ENCODE measurements at places on chromosomes 4 and X. TPM values are rescaled to one million over a fixed set of nuclear protein-coding genes. Genes with fewer than 3 reads are reported as not detected.

DNA sequence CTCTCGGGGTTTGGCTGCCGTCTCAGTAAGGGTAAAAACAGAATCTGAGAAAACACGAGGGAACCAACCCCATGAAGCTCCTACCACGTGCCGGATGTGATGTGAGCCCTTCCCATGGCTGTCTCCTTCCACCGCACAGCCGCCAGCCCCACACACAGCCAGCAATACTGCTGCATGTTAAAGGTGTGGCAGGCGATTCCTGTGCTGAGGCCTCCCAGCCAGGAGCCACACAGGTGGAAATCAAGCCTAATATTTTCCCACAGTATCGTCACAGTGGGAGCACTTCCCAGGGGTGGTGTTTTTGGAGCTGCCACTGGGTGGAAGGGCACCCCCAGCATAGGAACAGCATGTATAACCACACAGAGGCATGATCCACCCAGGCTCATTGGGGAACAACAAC is 77.5 kb downstream of the SLC2A9 start:
- no peak for DNase-seq

GRCh38 chr4:139642364-139642763 is 23.3 kb upstream of the MGST2 start:
- DNase-seq = no peak

The FAM3A gene
- 89.0 TPM for total RNA-seq

The TBC1D1 gene
- 90.9 TPM for total RNA-seq

GRCh38 chr4:126916626-126917140 is 716.1 kb upstream of the INTU start:
- no peak for DNase-seq

- no peak for DNase-seq
These were observed 854.5 kb upstream of the EPHA5 start for GRCh38 chr4:66524781-66525180.

The GLRB gene
- not detected for total RNA-seq

The XPNPEP2 gene
- not detected for total RNA-seq

The CTAG2 gene
- total RNA-seq = not detected

The RENBP gene
- total RNA-seq = 0.08 TPM

The HPGDS gene
- total RNA-seq = not detected

GRCh38 chr4:81562093-81562492 is 90.4 kb upstream of the RASGEF1B start:
- no peak for DNase-seq

The TDO2 gene
- 0.64 TPM for total RNA-seq

The UTP3 gene
- 19.2 TPM for total RNA-seq

GRCh38 chrX:14505648-14506047 is 23.7 kb upstream of the GLRA2 start:
- DNase-seq = no peak

DNA sequence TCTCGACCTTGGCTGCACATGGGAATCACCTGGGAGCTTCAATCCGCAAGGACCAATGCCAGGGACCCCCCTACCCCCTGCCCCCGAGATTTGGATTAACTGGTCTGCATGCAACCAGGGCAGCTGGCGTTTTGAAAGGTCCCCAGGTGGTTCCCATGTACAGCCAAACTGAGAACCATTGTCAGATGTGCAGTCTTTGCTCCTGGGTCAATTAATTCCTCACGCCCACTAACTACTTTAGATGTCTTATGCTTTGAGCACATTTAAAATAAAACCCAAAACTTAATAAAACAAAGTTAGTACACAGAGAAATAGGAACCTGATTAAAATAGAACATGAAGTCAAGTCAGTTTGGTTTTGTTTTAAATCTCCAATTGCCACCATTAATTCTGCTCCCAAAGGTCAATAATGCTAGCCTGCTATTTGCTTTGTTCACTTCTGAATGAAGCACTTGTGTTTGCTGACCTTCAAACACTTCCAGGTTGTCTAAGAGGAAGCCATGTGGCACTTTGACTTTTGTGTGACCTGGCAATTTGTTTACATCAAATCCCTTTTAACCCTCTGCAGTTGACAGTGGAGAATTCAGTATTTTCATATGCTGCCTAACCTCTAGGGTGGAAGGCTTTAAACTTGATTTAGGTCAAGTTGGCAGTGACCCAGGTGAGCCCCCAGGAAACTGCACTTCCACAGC is 27.2 kb upstream of the TMSB4X start:
- peak; percentile 28 for DNase-seq

The SPATA4 gene
- not detected for total RNA-seq

The UNC5C gene
- not detected for total RNA-seq

DNA sequence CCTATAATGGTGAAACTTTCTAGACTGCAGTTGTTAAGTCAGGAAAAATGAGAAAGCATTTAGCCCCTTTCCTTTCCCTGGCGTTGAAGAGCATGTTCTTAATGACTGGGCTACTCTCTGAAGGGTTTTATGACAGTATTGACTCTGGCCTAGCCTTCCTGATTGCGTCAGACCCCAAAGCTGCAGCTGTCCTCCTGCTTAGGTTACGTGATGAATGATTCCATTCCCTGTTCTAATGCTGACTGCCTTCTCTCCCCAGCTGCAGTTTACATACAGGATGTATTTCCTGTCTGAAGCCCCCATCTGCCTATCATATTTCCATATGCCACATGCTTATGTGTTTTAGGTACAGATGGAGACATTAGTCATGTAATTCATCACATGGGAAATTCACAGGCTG is 105.8 kb upstream of the EGFL6 start:
- DNase-seq = no peak

The GSX2 gene
- not detected for total RNA-seq

The BDH2 gene
- 7.5 TPM for total RNA-seq

DNA sequence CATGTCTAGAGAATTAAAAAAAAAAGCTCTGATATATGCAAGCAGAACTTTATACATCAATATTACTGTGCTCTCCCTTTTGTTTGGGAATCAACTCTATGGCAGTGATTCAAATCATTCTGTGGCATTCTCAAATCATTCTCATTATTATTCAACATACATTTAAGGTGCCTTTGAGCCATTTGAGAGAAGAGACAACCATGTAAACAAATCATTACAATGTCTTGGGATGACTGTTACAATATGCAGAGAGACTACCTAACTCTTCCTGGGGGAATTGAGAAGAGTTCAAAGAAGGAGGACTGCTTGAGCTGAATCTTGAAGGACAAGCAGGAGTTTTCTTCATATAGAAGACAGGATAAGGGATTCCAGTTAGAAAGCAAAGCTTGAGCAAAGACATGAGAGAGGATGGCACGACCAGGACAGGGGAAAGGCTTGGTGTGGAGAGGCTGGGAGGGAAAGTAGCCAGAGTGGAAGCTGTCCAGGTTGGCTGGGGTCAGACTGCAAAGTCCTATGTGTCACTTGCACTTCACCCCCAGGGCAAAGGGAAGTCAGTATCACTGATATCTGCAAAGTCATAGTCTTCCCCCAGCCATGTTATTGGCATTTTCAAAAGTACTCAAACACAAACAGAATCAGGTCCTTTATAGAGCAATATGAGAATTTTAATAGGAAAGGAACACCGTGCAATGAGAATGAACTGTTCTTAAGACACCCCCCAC is 9.0 kb downstream of the SEC24D start:
- no peak for DNase-seq

The YIPF7 gene
- total RNA-seq = not detected

The HSFX4 gene
- total RNA-seq = not detected

DNA sequence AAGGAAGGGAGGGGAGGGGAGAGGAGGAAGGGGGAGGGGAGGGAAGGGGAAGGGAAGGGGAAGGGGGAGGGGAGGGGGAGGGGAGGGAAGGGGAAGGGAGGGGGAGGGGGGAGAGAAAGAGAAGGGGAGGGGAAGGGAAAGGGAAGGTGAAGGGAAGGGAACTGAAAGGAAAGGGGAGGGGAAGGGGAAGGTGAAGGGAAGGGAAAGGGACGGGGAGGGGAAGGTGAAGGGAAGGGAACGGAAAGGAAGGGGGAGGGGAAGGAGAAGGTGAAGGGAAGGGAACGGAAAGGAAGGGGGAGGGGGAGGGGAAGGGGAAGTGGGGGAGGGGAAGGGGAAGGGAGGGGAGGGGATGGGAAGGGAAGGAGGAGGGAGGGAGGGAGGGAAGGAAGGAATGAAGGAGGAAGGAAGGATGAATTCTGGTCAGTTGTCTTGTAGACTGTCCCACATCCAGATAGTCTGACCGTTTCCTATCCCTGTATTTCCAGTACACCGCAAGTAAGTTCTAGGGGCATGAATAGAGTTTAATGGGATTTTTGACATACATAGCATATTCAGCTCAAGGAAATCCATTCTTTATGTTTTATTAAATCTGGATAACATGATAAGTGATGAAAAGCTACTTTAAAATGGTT is 20.4 kb downstream of the HERC5 start:
- DNase-seq = no peak

The SYN1 gene
- not detected for total RNA-seq

DNA sequence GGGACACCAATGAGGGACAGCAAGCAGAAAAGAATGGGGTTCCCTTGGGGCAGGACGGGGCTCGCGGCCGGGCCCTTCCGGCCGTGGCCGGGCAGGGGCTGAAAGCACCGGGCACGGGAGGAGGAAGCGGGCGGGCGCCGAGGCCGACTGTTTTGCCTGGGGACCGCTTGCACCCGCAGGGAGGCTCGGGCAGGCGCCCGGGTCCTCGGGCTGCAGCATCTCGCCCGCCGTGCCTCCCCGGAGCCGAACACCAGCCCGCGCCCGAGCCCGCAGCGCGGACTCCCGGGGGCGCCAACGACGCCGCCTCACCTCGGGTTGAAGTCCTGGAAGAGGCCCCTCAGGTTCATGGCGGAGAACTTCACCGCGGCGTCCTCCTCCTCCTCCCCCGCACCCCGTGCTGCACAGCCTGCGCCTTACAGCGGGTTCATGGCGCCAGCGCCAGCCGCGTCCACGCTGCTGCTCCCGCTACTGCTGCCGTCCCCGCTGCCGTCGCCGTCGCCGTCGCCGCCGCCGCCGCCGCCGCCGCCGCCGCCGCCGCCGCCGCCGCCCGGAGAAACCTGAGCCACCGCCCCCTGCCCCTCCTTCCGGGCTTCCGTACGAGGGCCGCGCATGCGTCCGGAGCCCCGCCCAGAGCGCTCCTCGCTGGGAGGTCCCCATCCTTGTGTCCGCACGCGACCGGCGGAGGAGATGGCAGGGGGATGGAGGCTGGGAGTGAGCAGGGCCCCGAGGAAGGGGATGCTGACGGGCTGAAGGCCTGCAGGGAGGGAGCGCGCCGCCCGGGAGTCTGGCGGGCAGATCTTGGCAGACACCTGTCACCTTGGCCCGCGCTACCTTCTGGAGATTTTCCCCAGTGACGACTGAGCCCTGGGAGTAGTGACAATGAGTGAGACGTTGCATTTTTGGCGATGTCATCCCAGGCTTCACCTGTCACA is at the start of gene TMEM185A:
Gene TMEM185A, minus strand, starts transcription at position 559 of the 932 bp plus-strand sequence. Its CDS starts 212 bp downstream, at position 347.
- peak; percentile 54 for DNase-seq

- DNase-seq = no peak
These were observed 47.6 kb downstream of the GRK4 start for GRCh38 chr4:3010998-3011397.

The CTBP1 gene
- total RNA-seq = 665 TPM

GRCh38 chr4:82517043-82517442 is 44.7 kb downstream of the TMEM150C start:
- DNase-seq = no peak

DNA sequence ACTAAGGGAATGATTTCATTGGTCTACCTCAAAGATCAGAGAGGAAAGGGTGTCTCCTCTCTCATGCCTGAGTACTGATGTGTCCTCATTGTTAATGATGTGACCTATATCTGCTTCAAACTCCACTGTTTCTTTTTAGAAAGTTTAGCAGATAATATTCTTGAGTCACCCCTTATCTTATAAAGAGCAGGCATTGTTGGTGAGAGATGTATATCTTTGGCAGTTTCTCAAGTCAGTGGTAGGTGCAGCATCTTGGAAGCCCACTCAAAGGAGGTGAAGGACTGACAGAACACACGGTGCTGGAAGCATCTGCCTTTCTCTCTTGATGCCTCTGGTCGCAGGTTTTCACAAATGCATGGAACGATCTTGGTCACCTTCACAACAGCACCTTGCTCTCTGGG is 71.2 kb downstream of the ZNF518B start:
- DNase-seq = no peak

The SLC2A9 gene
- 1.9 TPM for total RNA-seq

GRCh38 chr4:53764761-53765490 is 173.6 kb upstream of the LNX1 start:
- no peak for DNase-seq

DNA sequence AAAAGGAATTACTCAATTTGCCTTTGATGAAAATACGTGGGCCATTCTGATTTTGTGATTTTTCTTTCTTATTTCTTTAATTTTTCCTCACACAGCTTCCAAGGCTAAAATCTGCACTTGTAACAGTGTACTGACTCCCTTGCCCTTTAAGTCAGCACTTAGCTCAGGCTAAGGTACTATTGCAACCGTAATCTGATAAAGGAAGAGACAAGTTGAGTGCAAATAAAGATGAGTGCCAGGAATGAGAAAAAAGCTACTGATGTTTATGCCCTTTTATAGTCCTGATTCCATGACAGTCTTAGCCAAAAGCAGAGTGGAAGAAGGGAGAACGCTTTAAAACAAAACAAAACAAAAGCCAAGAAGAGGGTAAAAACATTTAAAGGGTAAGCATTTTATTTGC is 6.0 kb downstream of the DMD start:
- no peak for DNase-seq

DNA sequence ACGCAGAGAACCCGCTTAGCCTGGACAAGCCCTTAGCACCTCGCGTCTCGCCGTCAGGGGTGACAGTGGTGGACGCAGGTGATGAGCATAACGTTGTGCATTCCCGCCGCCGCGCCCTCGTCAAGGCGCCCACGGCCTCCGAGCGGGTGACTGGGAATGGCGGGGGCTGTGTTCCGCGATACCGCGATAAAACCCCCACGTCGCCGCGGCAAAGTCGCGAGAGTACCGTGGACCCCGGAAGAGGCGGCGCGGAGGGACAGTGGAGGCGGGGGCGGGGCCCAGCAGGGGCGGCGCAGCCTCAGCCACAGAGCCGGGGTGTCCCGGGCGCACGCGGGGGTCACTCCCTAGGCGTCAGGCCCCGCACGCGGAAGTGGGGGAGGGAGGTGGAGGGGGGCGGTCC is 53.8 kb downstream of the ZFYVE28 start:
- no peak for DNase-seq

DNA sequence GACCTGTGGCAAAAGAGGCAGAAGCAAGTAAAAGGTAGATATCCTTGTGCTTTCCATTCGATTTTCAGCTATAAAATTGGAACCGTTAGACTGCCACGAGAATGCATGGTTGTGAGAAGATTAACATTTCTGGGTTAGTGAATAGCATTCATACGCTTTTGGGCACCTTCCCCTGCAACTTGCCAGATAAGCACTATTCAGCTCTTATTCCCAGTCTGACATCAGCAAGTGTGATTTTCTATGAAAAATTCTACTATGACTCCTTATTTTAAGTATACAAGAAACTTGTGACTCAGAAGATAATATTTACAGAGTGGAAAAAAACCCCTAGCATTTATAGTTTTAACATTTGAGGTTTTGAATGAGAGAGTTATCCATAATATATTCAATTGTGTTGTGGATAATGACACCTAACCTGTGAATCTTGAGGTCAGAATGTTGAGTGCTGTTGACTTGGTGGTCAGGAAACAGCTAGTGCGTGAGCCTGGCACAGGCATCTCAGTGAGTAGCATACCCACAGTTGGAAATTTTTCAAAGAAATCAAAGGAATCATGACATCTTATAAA is 3.9 kb downstream of the FGB start:
- no peak for DNase-seq

All from HT-29 (cell line).